AG09309 (cell line): ENCODE measurements at places on chromosomes 3 and 15.

- no peak for DNase-seq
Measured at GRCh38 chr3:132293251-132293650, 24.0 kb upstream of the ACP3 start.

DNA sequence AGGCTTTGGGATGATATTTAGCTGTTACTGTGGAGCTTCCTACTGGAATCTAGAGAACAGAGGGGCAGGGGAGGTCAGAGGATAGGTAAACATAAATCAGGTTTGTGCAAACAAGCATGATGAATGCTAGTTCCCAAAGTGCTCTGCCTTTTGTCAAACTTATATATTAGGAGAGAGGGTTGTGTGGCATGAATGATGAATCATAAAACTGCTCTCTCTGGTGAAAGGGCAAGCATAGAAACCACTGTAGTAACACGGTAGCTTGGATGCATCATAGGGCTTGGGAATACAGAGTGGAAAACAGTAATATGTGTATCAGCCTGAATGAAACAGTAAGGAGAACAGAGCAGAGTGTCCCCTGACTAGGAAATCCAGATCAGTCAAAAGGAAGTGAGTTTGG is 486.7 kb downstream of the IL5RA start:
- DNase-seq, result no peak

DNA sequence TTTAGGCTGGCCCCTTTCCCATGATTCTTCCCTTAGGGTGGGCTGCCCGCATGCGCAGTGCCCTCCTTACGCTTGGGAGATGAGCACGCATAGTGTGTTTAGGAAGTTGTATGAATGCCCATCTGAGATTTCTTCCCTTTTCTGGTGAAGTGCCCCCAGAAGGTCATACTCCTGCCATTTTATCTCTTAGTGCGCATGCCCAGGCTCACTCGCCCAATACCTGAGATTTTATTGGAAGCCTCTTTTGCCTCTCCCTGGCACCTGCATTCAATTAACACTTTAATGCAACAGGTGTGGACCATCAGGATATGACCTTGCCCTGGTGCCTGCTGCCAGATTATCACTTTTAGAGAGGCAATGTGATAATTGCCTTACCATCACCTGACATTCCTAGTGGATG is 36.6 kb downstream of the MKRN3 start:
- DNase-seq, result no peak

- no peak for DNase-seq
Measured at GRCh38 chr3:150871192-150871591, 34.0 kb downstream of the MINDY4B start.

GRCh38 chr15:89649013-89649625 is 6.1 kb downstream of the KIF7 start:
- no peak for DNase-seq

DNA sequence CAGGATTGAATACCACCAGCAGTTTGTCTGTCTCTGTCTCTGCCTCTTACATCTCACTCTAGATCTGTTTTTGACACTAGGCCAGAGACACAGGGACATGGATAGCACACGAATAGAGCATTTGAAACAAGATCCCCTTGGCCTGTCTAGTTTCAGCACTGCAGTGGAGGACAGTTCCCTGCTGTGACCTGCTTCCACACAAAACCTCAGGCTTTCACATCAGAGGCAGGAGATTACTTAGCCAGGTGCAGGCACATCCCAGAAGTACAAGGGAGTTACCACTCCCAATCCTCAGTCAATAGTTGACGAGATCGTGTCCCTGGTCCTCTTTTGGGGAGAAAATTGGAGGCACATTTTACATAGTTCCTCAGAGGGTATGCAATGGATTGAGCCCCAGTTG is 34.0 kb upstream of the CCK start:
- DNase-seq, result no peak
